ENCODE measurements at places on chromosomes 2 and 18.

- DNase-seq: no peak
These were observed 288.6 kb downstream of the PTPRM start for GRCh38 chr18:7855671-7856070.

DNA sequence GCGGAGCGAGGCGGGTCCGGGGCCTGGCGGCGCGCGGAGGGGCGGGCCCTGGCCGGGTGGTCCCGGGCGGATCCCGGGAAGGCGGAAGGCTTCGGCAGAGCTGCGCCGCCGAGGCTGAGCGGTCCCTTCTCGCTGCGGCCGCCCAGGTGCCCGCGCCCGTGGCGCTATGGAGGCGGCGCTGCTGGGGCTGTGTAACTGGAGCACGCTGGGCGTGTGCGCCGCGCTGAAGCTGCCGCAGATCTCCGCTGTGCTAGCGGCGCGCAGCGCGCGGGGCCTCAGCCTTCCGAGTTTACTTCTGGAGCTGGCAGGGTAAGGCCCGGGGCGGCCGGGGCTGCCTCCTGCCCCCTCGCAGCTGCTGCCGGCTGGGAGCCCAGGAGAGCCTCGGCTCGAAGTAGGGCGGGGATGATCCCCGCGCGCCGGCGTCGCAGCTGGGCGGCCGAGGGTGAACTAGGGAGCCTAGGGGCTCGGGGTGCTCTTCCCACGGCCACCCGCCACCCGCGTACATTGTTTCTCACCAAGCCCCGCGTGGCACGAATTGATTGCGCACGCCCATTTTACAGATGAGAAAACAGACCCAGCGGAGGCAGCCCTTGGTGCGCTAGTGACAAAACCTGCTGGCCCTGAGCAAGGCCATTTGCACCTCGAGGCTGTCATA, at the start of gene SLC66A3:
SLC66A3 (plus strand) TSS at position 87 of the 655 bp plus-strand sequence; CDS start at position 167, 80 bp downstream.
- no peak for DNase-seq

DNA sequence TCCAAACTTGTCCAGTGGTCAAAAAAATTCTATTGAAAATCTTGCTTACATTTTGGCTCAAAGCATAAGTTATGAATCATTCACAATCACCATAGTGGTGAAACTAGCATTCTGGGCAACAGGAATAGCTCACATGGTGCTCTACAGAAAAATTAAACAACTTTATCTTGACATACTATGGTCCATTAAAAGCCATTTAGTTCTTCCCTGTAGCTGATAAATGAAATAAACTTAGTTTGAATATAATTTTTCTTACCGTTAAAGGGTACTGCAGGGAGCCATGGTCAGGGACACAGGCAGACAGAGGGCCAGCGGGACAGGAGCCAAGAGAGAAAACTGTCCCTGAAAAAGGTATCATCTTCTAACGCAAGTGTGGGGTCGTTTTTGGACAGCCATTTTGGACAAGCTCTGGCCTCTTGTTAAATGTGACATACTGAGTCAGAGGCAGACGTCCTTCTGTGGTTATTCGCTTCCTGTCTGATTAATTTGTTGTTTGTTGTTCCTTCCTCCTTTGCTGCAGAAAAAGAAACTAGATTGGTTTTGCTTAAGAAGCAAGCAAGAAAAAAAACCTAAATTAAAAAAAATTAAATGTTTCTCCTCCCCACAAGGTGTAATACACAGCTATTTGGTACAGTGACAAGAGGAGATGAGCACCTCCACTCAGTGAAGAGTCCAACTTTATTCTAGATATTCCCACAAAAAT, at the start of gene WIPF1:
WIPF1 (minus strand) TSS at position 460 of the 703 bp plus-strand sequence. CDS start 12,231 bp downstream, outside the sequence.
- no peak for DNase-seq

DNA sequence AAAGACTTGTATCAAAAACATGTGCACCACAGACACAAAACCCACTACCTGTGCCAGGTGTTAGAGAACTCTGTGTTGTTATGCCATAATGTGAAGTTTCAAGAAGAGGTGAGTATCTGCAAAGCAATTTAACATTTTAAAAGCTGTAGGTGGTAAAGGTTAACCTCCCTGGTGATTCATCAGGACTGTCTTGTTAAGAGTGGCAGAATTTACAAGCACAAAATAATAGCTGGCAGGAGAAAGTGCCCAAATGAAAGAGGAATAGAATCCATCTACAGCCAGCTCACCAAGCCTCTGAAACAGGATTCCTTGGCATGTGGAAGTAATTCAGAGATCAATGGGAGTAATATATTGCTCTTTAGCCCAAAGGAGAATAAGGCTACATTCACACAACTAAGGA, 230.7 kb downstream of the AFF3 start:
- DNase-seq: no peak

- no peak for DNase-seq
These were observed 219.9 kb downstream of the PIK3C3 start for GRCh38 chr18:42174909-42175308.

DNA sequence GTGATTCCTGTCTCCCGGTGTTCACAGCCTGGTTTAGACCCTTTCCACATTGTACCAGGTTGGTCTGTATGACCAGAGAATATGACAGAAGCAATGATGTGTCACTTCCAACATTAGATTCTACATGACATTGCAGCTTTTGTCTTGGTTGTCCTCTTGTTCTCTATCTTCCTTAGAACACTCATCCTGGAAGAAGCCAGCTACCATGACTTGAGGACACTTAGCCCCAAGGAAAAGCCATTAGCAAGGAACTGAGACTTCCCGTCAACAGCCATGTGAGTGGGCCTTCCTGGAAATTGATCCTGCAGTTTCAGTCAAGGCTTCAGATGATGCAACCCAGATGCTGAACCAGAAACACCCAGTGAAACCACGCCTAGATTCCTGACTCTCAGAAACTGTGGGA, 143.3 kb downstream of the MREG start:
- DNase-seq: no peak
